ENCODE measurements at places on chromosomes 7 and 10.
A peak's percentile ranks its signal among the peaks of the same experiment; 100 is the strongest.

- no peak for DNase-seq
Observed at GRCh38 chr7:125555916-125556315, 626.3 kb upstream of the POT1 start.

DNA sequence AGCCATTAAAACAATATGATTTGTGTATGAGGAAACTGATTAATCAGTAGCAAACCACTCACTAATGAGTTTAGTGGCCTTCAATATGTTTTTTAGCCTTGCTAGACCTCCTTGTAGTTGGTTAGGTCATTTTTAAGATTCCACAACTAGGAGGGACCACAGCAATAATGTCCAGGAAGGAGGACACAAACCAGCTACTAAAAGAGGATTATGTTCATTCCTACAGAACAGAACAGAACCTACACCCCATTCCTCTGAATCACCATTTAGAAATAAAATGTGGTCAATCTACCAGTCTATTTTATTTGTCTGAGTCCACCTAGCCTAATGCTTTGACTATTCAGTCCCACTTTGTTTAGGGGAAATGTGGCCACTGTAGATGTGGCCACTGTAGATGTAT is 226.3 kb downstream of the GLI3 start:
- no peak for DNase-seq

DNA sequence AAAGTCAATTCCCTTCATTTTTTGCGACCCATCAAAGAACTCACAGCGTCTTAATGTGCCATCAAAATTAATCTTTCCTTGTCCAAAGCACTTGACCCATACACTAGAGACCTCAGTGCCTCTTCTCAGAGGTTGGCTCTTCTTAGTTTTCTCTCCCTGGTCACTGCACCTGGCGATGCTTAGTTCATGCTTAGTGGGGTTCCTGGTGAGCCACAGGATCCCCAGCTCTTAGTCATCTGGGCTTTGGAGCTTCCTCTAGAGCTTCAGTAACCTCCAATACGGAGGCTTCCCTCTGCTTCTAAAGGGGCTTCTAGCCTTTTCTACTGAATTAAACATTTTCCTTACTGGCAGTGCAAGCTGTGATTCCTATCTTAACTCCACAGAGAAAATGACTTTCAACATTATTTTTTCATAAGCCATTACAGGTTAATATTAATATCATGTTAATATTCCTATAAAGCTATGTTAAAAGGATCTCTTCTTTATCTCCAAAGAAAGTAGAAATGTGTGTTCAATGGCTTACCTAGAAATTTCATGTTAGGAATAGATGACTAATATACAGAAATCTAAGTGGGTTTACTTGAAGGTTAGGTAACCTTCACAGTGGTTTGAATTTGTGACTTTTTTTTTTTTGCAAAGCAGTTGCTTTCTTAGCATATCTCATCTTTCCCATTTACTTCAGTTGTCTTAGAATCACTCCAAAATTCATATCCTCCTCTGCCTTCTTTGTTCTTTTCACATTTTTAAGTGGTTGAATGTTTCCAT is 295.2 kb downstream of the CAMK1D start:
- DNase-seq: no peak

DNA sequence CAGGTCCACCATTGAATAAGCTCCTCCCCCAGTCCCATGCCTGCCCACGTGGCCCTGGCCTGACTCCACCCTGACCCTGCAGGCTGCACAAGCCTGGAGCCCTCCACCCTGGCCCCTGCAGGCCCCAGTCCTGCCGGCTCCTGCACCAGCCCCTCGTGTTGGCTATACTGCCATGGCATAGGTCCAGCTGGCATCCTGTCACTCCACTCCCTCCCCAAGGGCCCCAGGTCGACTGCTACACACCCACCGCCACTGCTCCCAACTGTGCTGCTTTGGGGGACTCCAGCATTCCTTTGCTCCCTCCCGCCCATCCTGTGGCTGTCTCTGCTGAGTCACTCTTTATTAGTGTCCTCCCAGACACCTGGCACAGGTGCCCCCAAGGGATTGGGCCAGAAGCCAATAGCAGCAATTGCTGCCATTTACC is 32.4 kb upstream of the HSPA12A start:
- no peak for DNase-seq

DNA sequence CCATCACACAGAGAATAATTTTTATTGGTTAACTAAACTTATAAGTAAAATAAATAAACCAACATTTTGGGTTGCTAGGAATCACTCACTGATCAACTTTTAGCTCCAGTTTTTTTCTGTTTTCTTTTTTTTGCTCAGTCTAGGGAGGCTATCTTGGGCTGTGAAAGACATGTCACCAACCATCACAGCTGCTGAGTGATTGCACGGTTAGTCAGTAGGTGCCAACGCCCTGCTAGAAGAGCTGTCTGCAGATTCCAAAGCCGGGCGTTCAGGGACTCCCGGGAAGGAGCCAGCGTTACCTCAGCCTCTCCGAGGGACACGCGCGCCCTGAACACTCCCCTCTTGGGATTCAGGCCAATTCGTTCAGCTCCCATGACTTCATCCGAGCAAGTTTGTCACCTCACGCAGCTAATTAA is 604 bp upstream of the STAM start:
- DNase-seq: no peak

GRCh38 chr7:134290286-134290685 is 26.4 kb downstream of the SLC35B4 start:
- DNase-seq: no peak

DNA sequence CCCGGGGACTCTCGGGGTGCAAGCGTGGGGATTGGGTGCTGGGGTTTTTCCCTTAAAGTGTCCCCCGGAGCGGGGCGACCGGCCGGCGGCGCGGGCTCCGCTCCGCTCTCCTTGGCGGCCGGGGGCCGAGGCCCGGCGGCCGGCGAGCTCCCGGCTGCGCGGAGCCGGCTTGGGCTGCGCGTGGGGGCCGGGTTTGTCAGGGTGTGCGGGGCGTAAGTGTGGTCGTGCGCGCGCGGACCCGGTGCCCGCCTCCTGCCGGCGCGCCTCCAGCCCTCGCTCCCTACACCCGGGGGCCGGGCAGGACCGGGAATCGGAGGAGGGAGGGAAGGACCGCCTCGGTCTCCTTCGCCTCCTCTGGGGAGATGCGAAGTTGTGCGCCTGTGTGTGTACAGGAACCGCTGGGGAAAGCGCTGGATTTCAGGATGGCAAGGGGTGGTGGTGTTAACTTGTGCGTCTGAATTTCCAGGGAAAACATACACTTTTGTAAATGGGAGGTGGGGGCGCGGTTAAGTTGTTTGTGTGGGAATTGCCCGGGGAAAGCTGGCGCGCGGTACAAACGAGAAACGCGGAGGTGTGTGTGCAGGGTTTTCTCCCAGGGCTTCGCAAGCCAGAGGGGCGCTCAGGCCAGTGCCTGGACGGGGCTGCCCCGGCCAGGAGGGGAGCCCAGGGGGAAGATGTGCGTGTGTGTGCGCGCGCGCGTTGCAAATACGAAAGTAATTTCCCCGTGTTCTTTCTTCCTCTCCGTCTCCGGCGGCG is 737 bp downstream of the ZMIZ1 start:
- peak; percentile 44 for DNase-seq

DNA sequence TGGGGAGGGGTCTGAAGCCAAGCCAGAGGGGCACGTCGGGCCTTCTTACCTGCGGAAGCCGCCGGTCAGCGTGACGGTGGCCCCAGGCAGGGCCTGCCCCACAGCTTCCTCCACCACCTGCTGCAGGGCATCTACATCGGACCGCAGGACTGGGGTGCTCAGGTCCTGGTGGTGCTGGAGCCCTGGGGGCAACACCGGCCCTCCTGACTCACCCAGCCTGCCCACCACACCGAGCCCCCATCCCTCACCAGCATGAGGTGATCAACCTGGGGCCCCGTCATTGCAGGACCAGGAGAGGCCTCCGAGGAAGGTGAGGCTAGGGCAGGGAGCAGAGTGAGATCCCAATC is 8.0 kb downstream of the POLM start:
- peak; percentile 11 for DNase-seq

GRCh38 chr7:121160150-121161008 is 168.4 kb upstream of the WNT16 start:
- DNase-seq: no peak

GRCh38 chr10:112752288-112752687 is 197.8 kb upstream of the TCF7L2 start:
- DNase-seq: no peak

GRCh38 chr10:48899781-48900180 is 39.9 kb downstream of the LRRC18 start:
- no peak for DNase-seq

GRCh38 chr7:34019301-34019790 is 114.0 kb downstream of the BMPER start:
- DNase-seq: no peak

GRCh38 chr7:143043391-143043790 is 8.8 kb upstream of the OR6V1 start:
- DNase-seq: no peak

GRCh38 chr10:104300736-104301292 is 31.8 kb downstream of the GSTO2 start:
- DNase-seq: no peak

DNA sequence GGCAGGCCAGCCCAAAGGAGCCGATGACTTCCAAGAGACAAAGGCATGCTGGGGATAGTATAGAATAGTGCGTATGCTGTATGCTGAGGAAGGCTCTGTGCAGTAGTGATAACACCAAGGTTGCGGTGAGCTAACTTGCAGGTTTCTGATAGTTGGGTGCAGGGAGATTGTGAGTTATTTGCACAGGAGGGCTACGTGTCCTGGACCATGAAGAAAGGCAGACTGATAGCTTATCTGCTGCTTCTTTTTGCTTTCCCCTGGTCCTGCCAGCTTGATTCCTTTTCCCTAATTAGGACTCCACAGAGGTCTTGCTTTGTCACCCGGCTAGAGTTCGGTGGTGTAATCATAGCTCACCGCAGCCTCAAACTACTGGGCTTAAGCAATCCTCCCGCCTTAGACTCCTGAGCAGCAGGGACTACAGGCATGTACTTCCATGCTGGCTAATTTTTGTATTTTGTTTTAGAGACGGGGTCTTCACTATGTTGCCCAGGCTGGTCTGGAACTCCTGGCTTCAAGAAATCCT is 43.9 kb upstream of the ARHGAP12 start:
- DNase-seq: no peak

- DNase-seq: no peak
Observed at GRCh38 chr10:35130663-35131062, 4.0 kb downstream of the CREM start.

DNA sequence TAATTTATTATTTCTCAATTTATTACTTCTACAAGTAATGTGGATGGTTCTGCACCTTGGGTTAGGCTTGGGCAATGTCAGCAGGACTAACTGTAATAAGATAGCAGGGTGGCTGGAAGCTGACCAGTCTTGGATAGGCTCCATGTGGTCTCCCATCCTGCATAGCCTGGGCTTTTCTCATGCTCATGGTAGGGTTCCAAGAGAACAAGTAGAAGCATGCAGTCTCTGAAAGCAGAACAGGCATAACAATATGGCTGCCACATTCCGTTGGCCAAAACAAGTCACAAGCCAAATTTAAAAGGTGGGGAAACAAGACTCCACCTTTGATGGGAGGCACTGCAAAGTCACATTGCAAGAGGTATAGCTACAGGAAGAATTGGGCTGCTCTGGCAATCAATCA is 98.6 kb upstream of the MDFIC start:
- DNase-seq: no peak

- DNase-seq: no peak
Observed at GRCh38 chr7:4631380-4632179, 50.5 kb upstream of the FOXK1 start.

GRCh38 chr7:107661081-107661864 is 645 bp downstream of the SLC26A4 start:
- peak; percentile 44 for DNase-seq

GRCh38 chr7:28183627-28184026 is 3.0 kb upstream of the JAZF1 start:
- no peak for DNase-seq

DNA sequence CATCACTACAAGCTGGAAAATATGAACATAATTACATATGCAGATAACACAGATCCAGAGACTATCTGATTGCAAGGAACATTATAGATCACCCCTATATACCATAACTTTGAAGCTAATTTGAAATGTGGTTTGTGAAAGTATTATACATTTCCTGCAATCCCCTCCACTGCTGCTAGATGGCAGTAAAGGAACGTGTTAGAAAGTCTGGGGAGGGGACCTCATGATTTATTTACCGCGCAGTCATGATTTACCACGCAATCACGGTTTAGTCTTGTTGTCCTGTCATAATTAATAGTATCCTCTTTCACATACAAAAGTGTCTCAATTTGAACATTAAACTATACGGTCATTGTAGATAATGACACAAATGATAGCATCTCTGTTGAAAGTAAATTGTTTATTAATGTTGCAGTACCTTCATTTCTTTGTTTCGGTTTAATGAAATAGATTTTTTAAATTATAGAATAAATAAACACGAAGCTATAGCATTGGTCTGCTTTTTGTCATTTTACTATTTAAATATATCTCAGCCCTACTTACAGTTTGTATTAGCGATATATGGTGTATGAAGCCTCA is 145.3 kb upstream of the PRSS1 start:
- DNase-seq: no peak

DNA sequence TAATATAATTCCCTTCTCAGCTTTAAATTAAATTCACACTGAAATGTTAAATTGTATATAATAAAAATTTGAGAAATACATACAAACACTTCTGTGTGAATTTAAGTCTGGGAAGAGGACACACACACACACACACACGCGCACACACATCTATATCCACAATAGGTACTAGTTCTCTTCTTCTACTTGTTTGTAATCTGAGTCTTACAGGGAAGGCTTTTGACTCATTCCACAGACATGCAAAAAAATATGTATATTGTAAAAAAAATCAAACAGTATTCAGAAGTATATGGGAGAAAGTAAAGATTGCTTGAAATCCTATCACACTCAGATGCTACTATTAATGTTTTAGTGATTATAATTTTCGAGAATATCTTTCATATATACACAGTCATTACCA is 276.2 kb downstream of the MDFIC start:
- no peak for DNase-seq

DNA sequence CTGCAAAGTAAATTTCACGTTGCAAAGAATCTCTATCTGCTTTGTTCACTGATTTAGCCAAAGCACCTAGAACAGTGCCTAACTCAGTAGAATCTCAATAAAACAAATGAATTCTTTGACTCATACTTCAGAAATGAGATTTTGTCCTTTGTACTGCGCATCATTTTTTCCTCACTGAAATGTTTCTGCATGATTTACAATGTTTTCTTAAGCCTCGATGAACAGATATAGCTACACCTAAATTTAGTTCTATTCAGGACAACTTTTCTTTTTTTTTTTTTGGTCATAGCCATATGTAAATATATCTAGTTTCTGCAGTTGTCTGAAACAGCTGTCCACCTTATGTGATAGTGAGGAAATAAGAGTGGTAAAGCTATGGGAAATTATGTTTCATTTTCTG is 15.3 kb downstream of the GNAT3 start:
- DNase-seq: no peak

GRCh38 chr7:142853739-142854371 is 1.0 kb upstream of the EPHB6 start:
- peak; percentile 75 for DNase-seq
